ENCODE measurements at places on chromosomes 13 and 19.
A peak's percentile ranks its signal among the peaks of the same experiment; 100 is the strongest.

GRCh38 chr13:33280923-33281322 lies 4.6 kb downstream of the STARD13 start:
- DNase-seq = no peak

DNA sequence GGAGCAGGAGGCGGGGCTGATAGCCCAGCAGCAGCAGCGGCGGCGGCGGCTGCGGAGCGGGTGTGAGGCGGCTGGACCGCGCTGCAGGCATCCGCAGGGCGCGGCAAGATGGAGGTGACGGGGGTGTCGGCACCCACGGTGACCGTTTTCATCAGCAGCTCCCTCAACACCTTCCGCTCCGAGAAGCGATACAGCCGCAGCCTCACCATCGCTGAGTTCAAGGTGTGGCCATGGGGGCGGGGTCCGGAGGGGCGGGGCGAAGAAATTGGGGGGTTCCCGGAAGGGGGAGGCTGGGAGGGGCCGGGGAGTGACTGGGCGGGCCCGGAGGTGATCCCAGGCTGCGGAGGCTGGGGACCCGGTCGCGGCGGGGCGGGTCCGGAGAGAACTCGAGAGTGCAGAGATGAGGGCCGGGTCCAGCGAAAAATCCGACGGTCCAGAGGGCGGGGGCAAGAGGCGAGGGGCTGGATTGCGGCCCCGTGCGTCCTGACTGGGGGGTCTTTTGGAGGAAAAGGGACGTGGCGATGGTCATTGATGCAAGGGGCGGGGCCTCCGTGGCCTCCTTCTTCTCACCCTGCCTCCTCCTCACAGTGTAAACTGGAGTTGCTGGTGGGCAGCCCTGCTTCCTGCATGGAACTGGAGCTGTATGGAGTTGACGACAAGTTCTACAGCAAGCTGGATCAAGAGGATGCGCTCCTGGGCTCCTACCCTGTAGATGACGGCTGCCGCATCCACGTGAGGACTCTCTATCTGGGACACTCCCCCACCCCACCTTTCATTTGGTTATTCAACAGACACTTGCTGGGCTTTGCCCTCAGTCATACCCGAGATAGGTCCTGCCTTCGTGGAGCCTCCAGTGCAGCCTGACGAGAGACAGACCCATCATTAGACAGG lies at the start of gene TBCB:
Gene TBCB (plus strand): TSS at position 16 of the 891 bp plus-strand sequence. CDS start 93 bp downstream, at position 109.
- DNase-seq = peak; percentile 2

- no peak for DNase-seq
These were observed 34.9 kb downstream of the RHPN2 start for GRCh38 chr19:33029746-33030303.

DNA sequence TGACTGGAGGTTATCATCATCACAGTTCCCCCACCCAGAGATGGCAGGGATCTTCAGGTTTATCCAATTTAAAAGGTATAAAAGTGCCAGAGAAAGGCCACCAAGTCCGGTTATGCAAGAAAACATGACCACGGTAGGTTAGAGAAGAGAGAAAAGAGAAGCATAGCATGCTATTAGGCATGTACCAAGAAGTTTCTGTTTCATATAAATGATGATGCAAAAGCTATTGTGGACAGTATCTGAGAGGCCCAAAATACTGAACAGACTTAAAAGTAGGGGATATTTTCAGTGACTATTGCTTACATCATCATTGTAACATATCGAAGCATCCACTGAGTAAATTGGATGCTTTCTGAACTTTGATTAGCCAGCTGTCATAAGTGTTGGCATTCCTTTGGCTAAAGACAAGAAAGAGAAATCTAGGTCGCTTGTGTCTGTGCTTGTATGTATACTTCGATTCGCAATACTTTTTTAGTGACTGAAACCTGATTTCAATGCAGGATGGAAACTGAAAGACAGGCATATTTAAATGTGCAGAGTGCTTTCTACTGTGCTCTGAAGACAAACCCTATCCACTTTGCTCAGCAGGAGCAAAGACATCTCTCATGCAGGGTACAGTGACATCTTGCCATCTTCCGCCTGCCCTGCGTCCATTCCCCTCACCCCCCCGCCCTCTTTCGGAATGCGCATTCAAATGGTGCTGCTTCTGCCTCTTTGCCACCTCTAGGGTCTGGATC lies 180.3 kb downstream of the SHISA2 start:
- no peak for DNase-seq

DNA sequence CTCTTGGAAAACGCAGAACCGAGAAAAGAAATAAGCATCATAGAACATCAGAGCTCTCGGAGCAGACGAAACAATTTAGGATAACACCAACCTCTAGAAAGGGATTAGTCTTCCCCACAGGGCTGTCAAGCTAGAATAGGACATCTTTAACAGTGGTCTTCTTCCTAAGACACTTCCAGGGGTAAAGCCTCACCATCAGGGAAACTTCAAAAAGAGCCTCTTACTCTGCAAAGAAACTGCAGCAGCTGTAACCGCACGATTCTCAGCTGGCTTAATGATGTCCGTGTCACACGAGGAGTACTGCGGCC lies 642 bp downstream of the ZNF571 start:
- DNase-seq = no peak

GRCh38 chr19:17220207-17220758 lies 5.1 kb downstream of the USE1 start:
- DNase-seq = no peak

DNA sequence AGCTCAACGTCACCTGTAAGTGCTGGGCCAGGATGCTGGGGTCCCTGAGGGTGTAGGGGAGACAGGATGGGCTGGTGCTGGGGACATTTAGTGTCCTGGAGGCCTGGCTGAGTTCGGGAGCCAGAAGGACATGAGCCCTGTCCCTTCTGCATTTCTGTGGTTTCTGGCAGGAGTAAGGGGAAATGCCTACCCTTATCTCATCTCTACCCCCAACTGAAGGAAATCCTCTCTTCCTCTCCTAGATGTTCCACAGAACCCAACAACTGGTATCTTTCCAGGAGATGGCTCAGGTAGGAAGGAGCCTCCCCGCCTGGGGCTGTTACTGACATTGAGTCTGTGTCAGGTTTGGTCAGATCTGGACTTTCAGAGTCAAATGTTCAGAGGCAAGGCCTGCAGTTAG lies 1.2 kb downstream of the CD33 start:
- DNase-seq = no peak

DNA sequence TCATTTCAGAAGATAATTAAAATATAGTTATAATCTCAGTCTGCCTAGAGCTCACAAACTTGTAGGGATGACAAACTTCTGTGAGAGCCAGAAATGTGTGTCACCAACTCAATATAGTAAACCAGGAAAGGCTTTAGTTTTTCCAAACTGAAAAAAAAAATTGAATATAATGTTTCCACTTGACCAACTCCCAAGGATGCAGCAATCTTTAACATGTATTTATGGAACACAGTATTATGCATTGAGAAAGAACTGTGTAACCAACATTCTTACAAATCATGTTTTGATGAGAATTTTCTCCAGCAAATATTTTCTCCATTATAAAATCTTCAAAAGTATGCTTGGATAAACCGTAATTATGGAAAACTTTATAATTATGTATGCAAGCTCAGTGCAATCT lies 50.1 kb upstream of the KLF12 start:
- no peak for DNase-seq

- no peak for DNase-seq
These were observed 12.7 kb upstream of the ZNF443 start for GRCh38 chr19:12453495-12453894.

DNA sequence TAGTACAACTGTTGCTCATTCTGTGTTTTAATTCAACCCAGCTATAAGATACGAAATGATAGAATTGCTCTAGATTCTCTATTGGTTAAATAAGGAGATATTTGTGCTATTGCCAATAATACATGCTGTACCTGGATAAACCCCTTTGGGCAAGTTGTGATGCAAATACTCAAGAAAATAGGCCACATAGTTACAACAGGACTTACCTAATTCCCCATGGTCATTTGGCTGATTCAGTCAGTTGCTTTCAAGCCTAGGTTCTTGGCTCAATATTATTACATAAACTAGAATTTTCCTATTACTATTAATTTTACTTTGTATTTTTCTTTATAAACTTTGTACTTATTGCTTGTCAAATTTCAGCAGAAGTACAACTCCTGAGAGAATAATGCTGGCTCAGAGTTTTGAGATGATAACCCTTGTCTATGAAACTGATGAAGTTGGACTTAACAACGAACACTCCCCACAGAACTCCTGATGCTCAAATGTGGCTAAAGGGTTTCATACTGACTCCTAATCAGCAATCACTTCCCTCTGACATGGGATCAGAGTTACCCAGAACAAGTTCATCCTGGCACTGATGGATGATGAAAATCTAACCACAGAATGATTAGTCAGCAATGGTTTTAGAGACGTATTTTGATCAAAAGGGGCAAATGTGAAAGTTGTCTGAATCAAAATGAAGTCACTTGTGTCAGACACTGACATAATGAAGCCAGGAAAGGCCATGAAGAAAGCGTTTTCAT lies 221.1 kb downstream of the ITGBL1 start:
- DNase-seq = no peak

DNA sequence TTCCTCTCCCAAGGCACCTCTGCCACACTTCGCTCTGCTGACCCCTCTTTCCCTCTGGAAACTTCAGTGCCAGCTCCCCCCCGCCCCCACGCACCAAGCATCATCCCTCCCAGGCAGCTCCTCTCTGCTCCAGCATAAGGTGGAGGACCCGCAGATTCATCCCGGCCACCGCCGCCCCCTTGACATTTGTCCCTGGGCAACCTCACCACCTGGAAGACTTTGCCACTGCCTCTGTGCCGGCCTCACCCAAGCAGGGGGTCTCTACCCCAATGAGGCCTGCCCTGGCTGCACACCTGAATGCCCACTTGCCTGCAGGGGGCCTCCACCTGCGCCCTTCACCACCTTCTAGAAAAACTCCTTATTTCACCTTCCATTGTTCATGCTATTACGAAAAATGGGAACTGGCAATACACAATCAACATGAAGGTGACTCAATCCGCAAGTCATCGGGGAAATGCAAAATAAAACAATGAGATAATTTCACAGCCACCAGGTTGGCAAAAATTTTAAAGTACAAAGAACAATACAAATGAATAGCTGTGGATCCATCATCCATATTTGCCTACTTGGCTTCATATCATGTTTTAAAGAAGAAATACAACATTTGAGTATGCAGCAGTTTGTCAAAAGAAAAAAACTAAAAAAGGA lies 21.9 kb downstream of the CCNE1 start:
- DNase-seq = no peak

DNA sequence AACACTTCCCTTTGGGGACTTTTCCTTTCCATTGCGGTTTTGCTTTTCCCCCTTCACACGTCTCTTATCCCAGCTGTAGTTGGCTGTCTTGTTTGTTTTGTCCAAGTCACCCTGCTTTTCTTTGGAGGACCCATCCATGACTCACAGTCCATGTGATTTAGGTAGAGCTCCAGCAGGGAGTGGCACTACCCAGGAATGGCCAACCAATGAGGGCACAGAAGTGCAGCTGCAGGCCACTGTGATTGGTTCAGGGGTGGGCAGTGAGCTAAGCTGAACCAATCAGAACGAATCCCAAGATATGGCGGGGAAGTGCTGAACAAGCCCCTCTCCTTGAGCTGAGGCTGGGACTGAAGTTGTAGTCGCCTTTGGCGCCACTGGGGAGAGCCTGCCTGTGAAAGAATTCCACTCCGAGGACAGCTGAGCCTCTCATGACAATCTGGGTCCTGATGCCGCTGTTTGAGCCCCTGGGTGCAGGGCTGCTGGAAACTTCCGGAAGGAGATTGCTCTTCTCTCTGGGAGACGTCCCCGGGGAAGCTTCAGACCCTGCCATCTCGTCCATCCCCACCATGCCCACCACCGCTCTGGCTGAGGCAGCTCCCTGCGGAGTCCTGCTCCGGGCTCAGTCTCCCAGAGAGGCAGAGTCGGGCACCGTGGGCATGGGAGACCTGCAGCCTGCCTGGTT lies 62.9 kb upstream of the URI1 start:
- no peak for DNase-seq

GRCh38 chr13:26041444-26041843 lies 10.4 kb downstream of the SHISA2 start:
- no peak for DNase-seq

GRCh38 chr19:8973501-8974091 lies 36.6 kb downstream of the MUC16 start:
- no peak for DNase-seq

DNA sequence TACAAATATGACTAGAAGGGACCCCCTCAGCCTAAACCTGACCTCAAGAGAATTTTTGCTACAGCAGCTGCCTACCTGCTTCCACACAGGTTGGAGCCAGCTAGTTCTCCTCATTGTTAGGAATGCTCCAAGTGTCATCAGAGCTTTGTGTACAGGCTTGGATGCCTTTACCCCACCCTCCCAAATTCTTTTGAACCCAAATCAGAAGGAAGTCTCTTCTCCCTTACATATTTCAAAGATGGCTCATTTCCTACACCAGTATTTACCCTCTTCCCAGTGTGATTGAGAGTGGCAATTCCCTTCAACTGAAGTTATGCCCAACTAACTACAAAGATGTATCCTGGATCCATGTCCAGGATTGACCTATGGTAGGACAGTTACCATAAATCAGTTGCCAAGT lies 323.2 kb downstream of the OXGR1 start:
- no peak for DNase-seq

- DNase-seq = no peak
These were observed 2.9 kb downstream of the PROSER3 start for GRCh38 chr19:35760711-35761349.

- DNase-seq = no peak
These were observed 124.2 kb downstream of the UQCRFS1 start for GRCh38 chr19:29088761-29089160.

- peak; percentile 27 for DNase-seq
These were observed 3.1 kb downstream of the FGF9 start for GRCh38 chr13:21673789-21674489.

DNA sequence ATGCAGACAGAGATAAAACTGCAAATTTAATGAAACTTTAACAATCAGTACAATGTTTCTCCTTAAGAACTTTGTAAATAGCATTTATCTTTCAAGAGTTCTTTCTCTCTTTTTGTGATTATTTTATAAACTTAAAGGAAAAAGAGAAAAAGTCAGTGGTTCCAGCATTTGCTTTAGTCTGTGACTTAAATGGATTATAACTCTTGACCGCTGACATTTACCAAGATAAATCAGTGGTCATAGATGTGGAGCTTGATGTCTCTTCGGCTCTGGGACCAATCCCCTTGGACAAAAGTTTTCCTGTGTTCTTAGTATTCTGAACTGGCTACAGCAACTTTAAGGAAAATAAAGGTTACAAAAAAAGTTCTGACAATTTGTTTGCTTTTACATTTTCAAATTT lies 162.6 kb downstream of the TM9SF2 start:
- no peak for DNase-seq

DNA sequence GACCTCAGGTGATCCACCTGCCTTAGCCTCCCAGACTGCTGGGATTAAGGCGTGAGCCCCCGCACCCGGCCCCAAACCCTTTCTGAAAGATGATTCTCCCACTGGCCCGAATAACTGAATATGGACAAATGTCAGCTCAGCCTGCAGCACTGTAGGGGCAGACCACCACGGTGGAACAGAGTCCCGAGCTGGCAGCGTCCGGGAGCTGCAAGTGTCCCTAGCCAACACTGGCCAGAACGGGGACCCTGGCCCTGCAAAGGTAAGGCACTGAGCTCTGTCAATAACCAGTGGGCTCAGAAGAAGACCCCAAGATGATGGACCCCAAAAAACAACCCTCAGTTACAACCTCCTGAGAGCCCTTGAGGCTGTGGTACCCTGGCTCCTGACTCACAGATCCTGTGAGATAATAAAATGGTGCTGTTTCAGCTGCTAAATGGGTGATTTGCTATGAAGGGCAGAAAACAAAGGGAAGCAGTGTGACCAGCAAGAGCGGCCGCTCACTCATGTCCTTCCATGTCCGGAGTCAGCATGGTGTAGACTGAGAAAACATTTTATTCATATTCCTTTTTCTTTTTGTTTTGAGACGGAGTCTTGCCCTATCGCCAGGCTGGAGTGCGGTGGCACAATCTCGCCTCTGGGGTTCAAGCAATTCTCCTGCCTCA lies 1.6 kb downstream of the LSM7 start:
- DNase-seq = no peak
